Heart right ventricle (tissue), 16 donors: ENCODE measurements at places on chromosomes 1 and 21. TPM values are rescaled to one million over a fixed set of nuclear protein-coding genes. Genes with fewer than 3 reads are reported as not detected.

DNA sequence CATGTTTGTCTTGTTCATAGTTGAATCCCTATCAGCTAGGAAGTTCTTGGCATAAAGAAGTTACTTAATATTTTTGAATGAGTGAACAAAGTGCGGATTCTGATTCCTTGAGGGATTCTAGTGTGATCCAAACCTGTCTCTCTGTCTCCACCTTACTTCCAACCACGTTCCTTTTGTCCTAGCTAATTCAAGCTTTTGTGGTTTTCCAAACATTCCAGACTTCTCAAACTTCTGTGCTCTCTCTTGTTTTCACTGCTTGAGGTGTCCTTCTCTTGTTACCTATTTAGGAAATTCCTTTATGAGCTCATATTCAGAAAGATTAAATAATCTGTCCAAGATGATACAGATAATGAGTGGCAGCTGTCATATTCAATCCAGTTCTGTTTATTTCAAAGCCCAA, 353.2 kb downstream of the PTBP2 start:
- DNase-seq, result no peak
- no peaks in the 10 kb centered on the region for H3K27me3 ChIP-seq
- no peaks in the 10 kb centered on the region for H3K4me1 ChIP-seq
- H3K4me3 ChIP-seq, result no peak overlapping the region
- peaks cover 12% of the 10 kb centered on the region for H3K36me3 ChIP-seq

GRCh38 chr1:8633741-8634501, 183.5 kb downstream of the RERE start:
- no peak overlapping the region for H3K4me3 ChIP-seq
- DNase-seq, result no peak
- peaks cover 46% of the 10 kb centered on the region for H3K4me1 ChIP-seq
- no peaks in the 10 kb centered on the region for H3K27me3 ChIP-seq
- peaks cover 5% of the 10 kb centered on the region for H3K36me3 ChIP-seq

GRCh38 chr1:15712168-15712567, 23.9 kb upstream of the SLC25A34 start:
- H3K36me3 ChIP-seq, result peaks cover 11% of the 10 kb centered on the region
- DNase-seq, result no peak
- no peaks in the 10 kb centered on the region for H3K27me3 ChIP-seq
- H3K4me3 ChIP-seq, result no peak overlapping the region

DNA sequence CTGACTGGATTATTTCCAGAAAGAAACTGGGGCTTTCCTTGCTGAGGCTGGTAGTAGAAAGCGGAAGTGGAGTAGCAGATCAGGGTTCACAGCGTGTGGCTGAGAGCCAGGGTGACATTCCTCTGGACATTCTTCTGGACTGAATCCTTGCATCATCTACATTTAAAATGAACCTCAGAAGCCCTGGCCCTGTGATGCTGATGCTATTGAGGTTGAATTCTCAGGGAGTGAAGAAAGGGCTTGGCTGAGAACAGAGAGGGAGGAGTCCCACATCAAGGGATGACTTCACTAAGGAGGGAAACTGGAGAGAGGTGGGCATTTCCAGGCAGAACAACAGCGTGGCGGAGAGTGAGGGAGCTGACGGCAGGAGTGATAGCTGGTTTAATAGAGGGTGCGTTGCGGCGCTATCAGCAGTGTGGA, 102.3 kb upstream of the LMO4 start:
- peaks cover 8% of the 10 kb centered on the region for H3K4me1 ChIP-seq
- H3K27me3 ChIP-seq, result no peaks in the 10 kb centered on the region
- DNase-seq, result peak; percentile 47
- peak overlapping the region; percentile 26 for H3K27ac ChIP-seq
- H3K36me3 ChIP-seq, result no peaks in the 10 kb centered on the region

DNA sequence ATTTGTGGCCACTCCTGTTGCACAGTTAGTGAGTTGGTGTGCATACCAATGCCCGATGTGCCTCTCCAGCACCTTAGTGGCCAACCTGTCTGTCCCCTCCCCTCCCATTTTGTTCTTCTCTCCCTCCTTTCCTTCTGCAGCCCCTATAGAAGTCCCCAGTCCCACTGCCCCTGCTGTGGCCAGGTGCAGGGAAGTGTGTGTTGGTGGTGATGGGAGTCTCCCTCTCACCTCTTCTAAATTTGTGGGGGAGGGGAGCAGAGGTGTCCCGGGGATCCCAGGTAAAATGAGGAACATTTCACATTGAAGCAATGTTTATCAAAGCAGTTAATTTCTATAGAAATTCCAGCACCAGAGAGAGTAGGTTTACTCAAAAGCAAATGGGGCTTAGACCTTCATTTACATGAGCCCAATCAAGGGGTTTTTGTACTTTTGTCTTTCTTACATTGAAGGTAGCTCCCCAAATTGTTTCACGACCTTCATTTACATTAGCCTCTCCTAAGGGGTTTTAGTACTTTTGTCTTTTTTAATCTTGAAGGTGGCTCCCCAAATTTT, 3.0 kb upstream of the C1orf21 start:
- DNase-seq, result no peak
- H3K4me3 ChIP-seq, result no peak overlapping the region
- H3K27me3 ChIP-seq, result no peaks in the 10 kb centered on the region
- no peak overlapping the region for H3K27ac ChIP-seq
- peaks cover 17% of the 10 kb centered on the region for H3K4me1 ChIP-seq

- no peaks in the 10 kb centered on the region for H3K36me3 ChIP-seq
- H3K27me3 ChIP-seq, result no peaks in the 10 kb centered on the region
- no peak for DNase-seq
- no peak overlapping the region for H3K4me3 ChIP-seq
- no peak overlapping the region for H3K27ac ChIP-seq
Measured at GRCh38 chr1:55645270-55645669, 430.1 kb upstream of the USP24 start.

- no peak overlapping the region for H3K27ac ChIP-seq
- H3K4me1 ChIP-seq, result peaks cover 67% of the 10 kb centered on the region
- no peak overlapping the region for H3K4me3 ChIP-seq
- H3K27me3 ChIP-seq, result no peaks in the 10 kb centered on the region
Measured at GRCh38 chr1:90919900-90920299, 101.9 kb downstream of the ZNF644 start.

DNA sequence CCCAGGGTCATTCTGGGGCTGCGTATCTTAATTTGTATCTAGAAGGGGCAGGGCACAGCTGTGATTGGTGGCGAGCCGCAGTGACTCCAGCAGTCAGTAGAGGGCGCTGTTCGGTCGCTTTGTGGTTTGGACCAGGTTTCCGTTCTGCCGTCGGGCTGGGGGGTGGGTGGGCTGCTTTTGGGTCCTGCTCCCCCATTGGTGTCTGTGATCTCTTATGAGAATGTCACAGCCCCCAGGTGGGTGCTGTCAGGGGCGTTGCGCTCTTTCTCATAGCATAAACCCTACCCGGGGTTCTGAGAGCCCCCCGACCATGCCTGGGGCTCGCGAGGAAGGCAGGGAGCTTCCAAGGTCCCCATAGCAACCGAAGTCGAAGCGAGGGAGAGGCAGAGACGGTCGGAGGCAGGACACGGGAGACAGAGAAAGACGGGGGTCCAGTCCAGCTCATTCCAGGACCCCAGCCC, 5.4 kb downstream of the TFF3 start:
- H3K27me3 ChIP-seq, result peaks cover 15% of the 10 kb centered on the region
- DNase-seq, result peak; percentile 50

Gene KRTAP10-6
- not detected for total RNA-seq

Gene SPSB1
- 8.0 TPM for total RNA-seq

Gene PDZK1
- 0.44 TPM for total RNA-seq
